ENCODE measurements at places on chromosomes 5 and 9.
A peak's percentile ranks its signal among the peaks of the same experiment; 100 is the strongest.

DNA sequence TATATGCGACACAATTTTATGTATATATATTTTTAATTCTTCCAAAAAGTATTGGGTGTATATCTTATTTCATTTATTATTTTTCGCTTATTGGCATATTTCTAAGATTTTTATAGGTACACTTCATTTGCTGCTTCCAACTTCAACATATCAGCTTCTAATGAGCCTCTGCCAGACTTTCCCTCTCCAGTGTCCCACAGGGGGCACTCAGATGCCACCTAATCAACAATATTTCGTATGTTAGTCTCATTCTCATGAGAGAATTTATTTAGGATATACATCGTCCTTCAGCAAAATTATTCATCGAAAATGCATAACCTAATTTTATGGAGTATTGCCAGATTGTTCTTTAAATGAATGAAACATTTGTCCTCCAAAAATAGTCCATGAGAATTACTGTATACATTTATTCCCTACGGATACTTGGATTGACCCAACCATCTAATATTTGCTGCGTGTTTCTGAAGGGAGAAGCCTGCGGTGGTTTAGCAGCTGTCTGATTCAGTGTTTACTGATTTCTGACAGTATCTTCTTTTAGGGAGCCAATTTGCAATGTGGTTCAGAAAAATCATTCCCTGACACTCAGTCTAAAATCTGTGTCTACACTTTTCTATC, 100.6 kb upstream of the SELENOP start:
- DNase-seq: no peak

- no peak for DNase-seq
Observed at GRCh38 chr5:116454417-116454927, 120.2 kb downstream of the SEMA6A start.

GRCh38 chr5:140946578-140946977, 19.7 kb upstream of the PCDHAC2 start:
- DNase-seq: no peak

DNA sequence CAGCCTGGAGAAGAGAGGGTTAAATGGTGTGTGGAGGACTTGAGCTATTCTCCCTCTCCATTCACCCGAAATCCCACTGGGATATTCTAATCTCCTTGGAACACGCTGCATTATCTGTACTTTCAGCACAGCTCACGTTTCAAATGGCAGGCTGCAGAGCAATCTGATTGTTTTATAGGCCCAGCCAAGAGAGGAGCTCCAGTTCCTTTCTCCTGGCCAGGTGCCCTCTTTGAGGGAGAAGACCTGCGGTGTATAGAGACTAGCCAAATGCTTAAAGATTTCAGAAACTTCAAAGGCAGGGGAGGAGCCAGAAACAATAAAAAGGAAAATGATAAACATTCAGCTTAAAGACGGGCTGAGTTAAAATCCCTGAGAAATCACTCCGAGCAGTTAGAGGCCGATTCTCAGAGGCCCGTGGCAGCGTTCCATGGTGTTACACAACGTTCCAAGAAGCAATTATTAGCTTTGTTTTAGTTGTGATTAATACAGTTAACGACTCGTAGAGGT, 564.0 kb upstream of the KLF4 start:
- DNase-seq: no peak

DNA sequence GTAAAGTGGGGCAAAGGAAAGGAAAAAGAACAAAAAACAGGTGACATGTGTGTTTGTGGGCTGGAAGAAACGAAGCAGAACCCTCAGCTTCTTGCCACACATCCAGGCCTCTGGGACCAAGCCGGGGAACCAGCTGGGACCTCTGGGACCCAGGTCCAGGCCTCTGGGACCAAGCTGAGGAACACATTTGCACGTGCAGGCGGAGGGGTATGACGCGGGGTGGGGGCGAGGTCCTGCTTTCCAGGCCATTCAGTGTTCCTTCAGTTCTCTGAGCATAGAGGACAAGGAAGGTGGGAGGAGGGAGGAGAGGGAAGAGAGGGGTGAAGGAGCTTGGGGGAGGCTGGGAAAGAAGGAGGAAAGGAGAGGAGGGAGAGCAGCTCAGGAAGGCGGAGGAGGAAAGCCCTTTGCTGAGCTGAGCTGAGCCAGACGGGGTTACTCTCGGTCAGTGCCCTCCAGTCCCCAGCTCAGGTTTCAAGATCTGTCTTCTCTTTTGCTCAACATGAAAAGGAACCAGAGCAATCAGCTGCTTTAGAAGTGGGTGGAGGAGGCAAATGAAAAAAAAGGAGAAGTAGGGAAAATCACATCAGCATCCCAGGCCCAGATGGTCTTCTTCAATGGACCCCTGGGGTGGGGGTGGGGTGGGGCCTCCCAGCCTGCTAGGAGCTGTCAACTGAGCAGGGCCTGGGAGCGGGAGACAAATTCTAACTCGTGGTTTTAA, 59.1 kb downstream of the ABCA1 start:
- DNase-seq: peak; percentile 10

DNA sequence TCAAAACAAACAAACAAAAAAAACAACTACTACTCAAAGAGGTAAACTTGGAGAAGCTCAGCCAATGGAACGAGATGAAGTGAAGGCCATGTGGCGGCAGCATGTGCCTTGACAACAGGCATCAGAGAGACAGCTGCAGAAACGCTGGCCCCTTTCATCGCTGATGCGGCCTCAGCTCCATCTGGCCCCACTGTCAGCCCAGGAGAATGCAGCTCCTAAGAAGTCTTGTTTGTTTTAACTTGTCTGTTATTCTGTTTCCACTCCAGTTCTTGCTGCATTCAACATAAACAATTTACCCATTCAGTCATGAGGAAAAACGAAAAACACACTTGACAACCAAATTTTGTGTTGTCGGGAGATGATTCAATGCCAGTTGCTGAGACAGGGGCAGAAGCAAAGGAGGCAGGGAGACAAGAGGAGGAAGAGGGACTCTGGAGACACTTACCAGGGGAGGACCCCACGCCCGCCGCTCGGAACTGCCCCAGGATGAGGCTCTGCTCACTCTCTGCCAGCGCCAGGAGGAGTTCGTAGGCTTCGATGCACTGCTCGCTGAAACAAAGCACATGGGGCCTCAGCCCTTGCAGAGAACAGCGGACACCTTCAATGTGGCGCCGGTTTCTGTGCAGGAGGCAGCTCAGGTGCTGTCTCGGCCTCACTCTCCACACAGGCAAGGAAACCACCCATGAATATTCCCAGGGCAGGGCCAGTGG, 91.2 kb downstream of the DCP2 start:
- no peak for DNase-seq

DNA sequence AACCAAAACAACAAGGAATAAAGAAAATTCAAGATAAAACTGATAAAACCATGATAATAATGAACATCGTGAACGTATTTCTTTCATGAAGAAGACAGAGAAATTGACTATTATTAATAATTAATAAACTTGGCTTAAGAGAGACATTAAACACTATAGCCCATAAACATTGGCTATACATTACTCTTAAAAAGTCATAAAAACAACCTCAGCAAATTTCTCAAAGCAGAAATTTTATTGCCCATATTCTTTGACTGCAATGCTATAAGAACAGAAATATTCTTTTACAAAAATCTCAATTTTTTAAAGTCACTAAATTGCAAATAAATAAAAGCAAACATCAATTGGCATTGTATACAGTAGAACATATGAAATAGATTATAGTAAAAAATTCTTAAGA, 42.5 kb downstream of the CSF2 start:
- DNase-seq: no peak

GRCh38 chr5:58849921-58850667, 267.2 kb downstream of the RAB3C start:
- no peak for DNase-seq

- no peak for DNase-seq
Observed at GRCh38 chr9:137217276-137218211, 4.5 kb downstream of the RNF208 start.

- DNase-seq: no peak
Observed at GRCh38 chr9:69453746-69454145, 128.7 kb downstream of the ENTREP1 start.

- no peak for DNase-seq
Observed at GRCh38 chr5:173808079-173808808, 79.9 kb upstream of the CPEB4 start.

GRCh38 chr9:38335686-38336085, 56.8 kb upstream of the ALDH1B1 start:
- no peak for DNase-seq

GRCh38 chr9:15373881-15374280, 48.8 kb upstream of the SNAPC3 start:
- no peak for DNase-seq

- no peak for DNase-seq
Observed at GRCh38 chr5:131491749-131492148, 143.3 kb downstream of the RAPGEF6 start.

DNA sequence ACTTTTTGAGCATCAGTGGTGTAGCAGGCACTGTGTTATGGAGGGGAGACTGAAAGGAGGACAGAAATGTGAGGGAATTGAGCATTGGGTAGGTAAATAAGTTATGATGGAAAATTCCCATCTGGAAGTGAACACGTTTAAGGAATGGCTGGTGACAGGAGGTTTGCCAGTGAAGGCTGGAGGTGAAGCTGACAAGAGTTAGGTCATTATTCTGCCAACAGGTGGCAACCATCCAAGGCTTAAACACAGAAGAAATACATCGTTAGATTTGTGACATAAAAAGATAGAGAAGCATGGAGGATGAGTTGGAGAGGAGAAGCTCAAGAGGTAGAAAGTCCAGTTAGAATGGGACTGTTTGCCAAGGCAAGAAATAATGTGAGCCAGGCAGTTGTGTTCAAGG, 455.3 kb upstream of the SGCD start:
- DNase-seq: no peak

GRCh38 chr9:125854553-125855275, 107.5 kb downstream of the PBX3 start:
- no peak for DNase-seq

DNA sequence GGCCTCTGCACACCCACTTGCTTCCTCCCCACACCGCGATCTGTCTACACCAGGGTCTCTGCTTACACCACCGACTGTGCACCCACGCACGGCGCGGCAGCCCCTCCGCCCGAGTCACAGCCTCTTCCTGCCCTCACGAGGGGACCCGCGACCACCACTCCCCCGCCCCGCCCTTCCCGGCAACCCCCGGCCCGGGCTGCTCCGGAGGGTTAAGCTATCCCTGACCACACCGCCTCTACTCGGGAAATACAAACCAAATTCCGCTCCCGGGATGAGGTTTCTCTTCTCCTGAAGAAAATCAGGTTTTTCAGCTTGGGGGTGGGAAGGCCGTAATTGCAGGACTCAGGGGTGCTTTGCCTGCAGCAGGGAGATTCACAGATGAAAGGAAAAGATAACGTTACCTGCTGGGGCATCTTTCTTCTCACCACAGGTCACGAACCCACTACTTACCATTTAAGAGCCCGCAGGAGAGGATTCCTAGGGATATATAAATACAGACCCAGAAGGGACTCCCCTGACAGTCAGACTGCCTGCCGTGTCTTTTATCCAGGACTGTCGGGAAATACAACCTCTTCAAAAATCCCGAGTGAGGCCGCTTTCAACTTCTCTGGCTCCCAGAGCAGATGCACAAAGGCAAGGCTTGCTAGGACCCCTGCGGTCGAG, 63.5 kb downstream of the ROR2 start:
- DNase-seq: no peak

DNA sequence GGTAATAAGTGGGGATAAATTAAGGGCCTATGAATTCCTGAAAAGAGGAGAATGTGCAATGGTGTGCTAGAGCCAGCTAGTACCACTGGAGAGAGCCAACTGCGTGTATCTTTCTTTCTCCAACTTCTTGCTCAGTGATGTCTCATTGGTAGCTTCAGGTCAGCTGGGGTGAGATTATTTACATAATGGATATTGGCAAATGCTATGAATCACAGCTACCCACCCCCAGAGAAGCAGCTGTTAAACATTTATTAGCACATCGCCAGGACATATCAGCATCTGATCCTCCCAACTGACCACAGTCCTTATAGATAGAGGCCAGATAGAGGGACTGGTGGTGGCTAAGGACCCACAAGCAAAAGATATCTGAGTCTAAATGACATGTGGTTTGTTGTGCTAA, 421.3 kb downstream of the ACTL7B start:
- no peak for DNase-seq

DNA sequence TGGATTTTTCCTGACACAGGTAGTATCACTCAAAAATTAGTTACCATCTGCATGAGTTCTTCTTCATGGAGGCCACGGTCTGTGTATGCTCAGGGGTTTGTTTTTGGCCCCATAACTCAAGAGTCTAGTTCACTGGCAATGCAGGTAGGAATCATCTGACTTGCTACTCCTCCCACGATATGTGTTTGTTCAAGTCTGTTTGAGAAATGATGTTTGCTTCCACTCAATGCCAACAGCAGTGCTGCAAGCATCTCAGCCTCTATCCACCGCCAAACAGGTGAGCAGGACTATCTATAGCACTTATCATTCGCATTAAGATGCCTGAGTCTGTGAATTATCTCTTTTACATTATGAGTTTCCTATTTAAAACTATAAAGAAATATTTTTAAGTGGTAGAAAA, 264.8 kb upstream of the PTGER4 start:
- no peak for DNase-seq

- DNase-seq: no peak
Observed at GRCh38 chr9:134709512-134710270, 68.1 kb downstream of the COL5A1 start.

DNA sequence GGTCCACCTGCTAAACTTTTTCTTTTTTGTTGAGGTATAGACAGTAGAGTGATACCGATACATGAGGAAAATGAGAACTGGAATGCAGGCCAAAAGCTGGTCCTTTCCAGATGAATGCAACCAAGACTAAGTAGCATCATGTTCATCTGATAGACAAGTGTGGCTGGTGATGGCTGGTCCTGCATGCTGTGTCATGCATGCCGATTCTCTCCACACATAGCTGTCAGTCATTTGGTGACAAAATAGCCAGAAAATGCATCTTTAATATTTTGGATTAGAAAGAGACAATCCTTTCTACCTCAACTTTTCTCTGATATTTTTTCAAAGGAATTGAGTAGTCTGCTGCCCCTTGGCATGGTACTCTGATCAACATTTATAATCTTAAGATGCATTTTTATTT, 49.9 kb downstream of the ZSWIM6 start:
- no peak for DNase-seq

- no peak for DNase-seq
Observed at GRCh38 chr9:686321-686813, 155.1 kb upstream of the DMRT1 start.

GRCh38 chr5:81070571-81071255, 110.5 kb downstream of the RASGRF2 start:
- no peak for DNase-seq

DNA sequence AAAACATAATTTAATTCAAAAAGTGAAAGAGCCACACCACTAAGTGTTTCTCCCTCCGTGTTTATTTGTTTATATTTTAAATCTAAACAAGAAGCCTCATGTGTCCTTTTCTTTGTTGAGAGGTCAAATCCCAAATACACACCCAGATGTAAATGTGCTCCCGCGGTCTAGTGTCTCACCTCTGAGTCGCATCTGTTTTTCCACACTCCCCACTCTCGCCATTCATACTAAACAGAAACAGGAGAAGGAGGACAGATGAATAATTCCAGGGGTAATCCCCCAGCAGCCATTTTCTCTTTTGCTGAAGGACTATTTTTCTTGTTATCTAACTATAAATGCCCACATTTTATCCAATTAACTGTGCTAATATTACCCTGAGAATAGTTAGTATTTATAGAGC, 361.6 kb upstream of the RIOK2 start:
- DNase-seq: no peak

Data from natural killer cell (primary cell).